ENCODE measurements at places on chromosomes 1 and 21. TPM values are rescaled to one million over a fixed set of nuclear protein-coding genes. Genes with fewer than 3 reads are reported as not detected.

Gene PTPRF
- polyA plus RNA-seq: 87.4 TPM

GRCh38 chr1:191685669-191686068 is 472.6 kb upstream of the RGS18 start:
- no peak overlapping the region for H3K4me3 ChIP-seq
- no peaks in the 10 kb centered on the region for H3K27me3 ChIP-seq
- H3K4me1 ChIP-seq: no peaks in the 10 kb centered on the region

Gene CCT3
- 113 TPM for polyA plus RNA-seq

DNA sequence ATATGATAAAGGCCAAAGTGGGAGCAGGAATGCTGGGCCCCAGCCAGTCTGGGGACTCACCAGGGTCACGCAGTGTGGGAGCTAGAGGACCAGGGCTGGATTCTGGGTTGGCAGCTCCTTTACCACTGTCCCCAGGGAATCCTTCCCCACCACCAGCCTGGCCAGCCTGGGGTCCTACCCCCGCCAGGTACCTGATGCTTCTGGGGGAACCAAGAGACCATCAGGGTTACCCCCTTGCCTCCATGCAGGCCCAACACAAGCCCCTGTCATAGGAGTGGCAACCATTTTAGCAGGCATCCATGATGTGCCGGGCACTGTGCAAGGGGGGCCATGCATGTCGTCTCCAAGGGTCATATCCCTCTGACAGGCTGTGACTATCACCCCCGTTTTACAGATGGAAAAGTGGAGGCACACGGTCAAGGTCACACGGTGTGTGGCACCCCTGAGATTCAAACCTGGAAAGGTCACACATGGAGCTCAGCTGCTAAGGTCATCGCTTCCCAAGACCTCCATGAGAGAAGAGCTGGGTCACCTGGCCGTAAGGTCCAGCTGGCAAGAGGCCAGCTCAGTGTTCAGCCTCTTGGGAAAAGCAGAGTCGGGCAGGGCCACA is 16.4 kb downstream of the RUNX3 start:
- no peaks in the 10 kb centered on the region for H3K27me3 ChIP-seq
- H3K36me3 ChIP-seq: no peaks in the 10 kb centered on the region
- H3K4me1 ChIP-seq: no peaks in the 10 kb centered on the region
- no peak for DNase-seq
- H3K4me3 ChIP-seq: no peak overlapping the region

Gene SLAMF9
- not detected for polyA plus RNA-seq

GRCh38 chr1:244952940-244953339 is 88.6 kb upstream of the HNRNPU start:
- DNase-seq: peak; percentile 89
- H3K36me3 ChIP-seq: no peaks in the 10 kb centered on the region
- H3K27me3 ChIP-seq: no peaks in the 10 kb centered on the region

Gene CLCA1
- polyA plus RNA-seq: 2,822 TPM

Gene HES2
- polyA plus RNA-seq: 1.1 TPM

DNA sequence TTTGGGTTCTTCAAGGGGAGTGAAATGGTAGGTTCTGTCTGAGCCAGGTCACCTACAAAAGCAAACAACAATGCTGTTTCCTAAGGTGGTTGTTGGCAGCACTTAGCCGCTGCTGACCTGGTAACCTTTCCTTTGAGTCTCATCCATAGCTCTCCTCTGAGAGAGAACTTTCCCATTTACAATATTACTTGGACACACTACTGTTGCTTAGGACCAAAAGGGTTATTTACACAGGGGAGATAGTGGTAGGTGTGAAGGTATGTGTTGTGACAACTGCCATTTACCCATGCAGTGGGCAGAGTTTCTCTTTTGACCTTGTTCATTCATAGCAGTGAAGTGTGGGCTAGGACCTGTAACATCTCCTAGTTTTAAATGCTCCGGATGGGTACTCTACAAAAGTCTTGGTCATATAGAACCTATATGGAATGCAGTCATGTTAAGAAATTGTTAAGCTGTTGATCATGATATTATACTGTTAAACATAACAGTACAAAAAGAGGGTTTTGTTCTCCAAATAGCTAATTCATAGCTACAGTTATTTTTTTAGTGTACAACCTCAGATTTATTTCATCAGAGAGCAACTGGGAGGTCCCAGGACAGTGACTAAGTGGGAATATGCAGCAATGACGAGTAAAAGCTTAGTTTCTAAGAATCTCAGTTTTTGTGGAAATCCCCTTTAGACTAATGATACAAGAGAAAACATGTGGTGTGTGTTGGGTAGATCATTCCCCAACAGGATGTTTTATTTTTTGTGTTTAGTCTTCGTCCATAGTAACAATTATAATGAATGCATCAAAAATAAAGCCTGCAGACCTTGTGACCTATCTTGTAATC is 219.7 kb downstream of the NFIA start:
- no peak for DNase-seq
- H3K4me1 ChIP-seq: no peaks in the 10 kb centered on the region
- H3K4me3 ChIP-seq: no peak overlapping the region
- H3K36me3 ChIP-seq: no peaks in the 10 kb centered on the region

Gene MAN1C1
- polyA plus RNA-seq: 0.67 TPM

GRCh38 chr1:194273660-194274059 is 1087.2 kb upstream of the B3GALT2 start:
- no peaks in the 10 kb centered on the region for H3K36me3 ChIP-seq
- no peaks in the 10 kb centered on the region for H3K4me1 ChIP-seq
- no peak overlapping the region for H3K4me3 ChIP-seq
- DNase-seq: no peak

Gene EFNA3
- polyA plus RNA-seq: 4.5 TPM

Gene S100A8
- 121 TPM for polyA plus RNA-seq

DNA sequence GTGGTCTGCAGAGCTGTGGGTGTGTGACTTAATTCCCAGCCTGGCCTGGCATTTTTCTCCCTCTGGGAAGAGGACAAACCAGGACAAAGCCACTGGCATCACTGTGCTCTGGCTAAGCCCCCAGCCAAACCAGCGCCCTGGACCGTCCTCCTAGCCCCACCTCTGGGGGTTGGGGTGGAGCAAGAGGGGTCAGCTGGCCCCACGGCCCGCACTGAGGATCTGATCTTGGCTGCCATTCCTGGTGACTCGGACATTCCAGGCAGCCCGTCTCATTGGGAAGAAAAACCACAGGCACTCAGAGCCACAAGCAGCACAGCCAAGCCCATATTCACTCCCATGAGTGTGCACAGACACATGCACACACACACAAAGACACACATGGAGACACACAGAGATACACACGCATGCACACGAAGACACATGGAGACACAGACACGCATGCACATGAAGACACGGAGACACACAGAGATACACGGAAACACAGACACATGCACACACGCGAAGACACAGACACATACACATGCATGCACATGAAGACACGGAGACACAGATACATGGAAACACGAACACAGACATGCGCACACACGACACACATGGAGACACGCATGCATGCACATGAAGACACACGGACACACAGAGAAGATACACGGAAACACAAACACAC is 2.3 kb upstream of the MXRA8 start:
- H3K4me1 ChIP-seq: peaks cover 47% of the 10 kb centered on the region
- no peaks in the 10 kb centered on the region for H3K27me3 ChIP-seq
- peaks cover 6% of the 10 kb centered on the region for H3K36me3 ChIP-seq

Gene ASAP3
- 2.2 TPM for polyA plus RNA-seq

GRCh38 chr1:218361298-218362065 is 16.3 kb downstream of the TGFB2 start:
- H3K4me3 ChIP-seq: no peak overlapping the region
- DNase-seq: no peak
- no peaks in the 10 kb centered on the region for H3K4me1 ChIP-seq

Gene GPATCH4
- polyA plus RNA-seq: 31.0 TPM

GRCh38 chr1:186295980-186296379 is 79.1 kb downstream of the TPR start:
- no peaks in the 10 kb centered on the region for H3K36me3 ChIP-seq
- H3K27ac ChIP-seq: no peak within 1 kb of the TSS
- H3K27me3 ChIP-seq: no peaks in the 10 kb centered on the region
- no peak within 1 kb of the TSS for H3K4me3 ChIP-seq
- no peak for DNase-seq

Gene MROH7
- 8.6 TPM for polyA plus RNA-seq

Gene PDC
- 0.28 TPM for polyA plus RNA-seq

Gene NFIA
- 9.7 TPM for polyA plus RNA-seq

Gene GREM2
- polyA plus RNA-seq: 1.7 TPM

- no peak overlapping the region for H3K27ac ChIP-seq
- no peaks in the 10 kb centered on the region for H3K4me1 ChIP-seq
- H3K36me3 ChIP-seq: peaks cover 14% of the 10 kb centered on the region
- no peak for DNase-seq
- no peak overlapping the region for H3K4me3 ChIP-seq
- no peaks in the 10 kb centered on the region for H3K27me3 ChIP-seq
These were observed 74.4 kb upstream of the SDC3 start for GRCh38 chr1:30982937-30983336.

Gene C1orf87
- not detected for polyA plus RNA-seq

DNA sequence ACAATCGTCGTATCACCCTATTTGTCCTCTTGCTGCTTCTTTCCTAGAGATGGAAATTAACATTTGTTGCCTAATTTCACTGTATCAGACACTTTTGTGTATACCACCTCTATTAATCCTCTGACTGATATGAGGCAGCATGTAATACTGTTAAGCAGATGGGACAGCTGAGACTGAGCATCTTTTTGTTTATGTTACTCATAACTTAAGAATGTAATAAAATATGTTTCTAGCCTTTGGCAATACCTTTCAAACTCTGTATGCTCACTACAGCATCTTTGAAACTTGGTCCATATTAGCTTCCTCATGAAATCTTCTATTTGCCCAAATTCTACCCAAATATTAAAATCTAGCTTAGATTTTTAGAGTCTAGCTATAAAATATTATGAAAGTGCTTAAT is 2.3 kb downstream of the OR14K1 start:
- no peaks in the 10 kb centered on the region for H3K4me1 ChIP-seq
- no peak for DNase-seq
- no peak overlapping the region for H3K27ac ChIP-seq
- no peaks in the 10 kb centered on the region for H3K36me3 ChIP-seq
- no peaks in the 10 kb centered on the region for H3K27me3 ChIP-seq

Gene COL6A1
- 85.7 TPM for polyA plus RNA-seq

Gene SPATA45
- polyA plus RNA-seq: not detected

DNA sequence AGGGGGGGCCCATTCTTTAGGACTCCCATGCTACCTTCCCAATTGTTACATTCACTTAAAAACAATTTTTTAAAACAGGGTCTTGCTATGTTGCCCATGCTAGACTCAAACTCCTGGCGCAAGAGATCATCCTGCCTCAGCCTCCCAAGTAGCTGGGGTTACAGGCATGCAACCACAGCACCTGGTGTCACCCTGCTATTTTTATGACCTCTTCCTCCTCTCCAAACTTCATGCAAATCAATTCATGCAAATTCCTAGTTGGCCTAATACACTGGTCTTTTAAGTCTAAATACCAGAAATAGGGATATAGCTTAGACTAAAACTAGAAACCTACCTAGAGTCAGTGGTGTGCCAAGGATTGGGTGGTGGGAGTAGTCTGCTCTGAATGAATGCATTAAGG is 30.1 kb downstream of the CDKN2C start:
- no peak overlapping the region for H3K4me3 ChIP-seq
- H3K4me1 ChIP-seq: no peaks in the 10 kb centered on the region
- no peak for DNase-seq
- H3K27me3 ChIP-seq: no peaks in the 10 kb centered on the region

Gene LCE3B
- not detected for polyA plus RNA-seq

- no peaks in the 10 kb centered on the region for H3K36me3 ChIP-seq
- H3K4me3 ChIP-seq: no peak overlapping the region
- H3K27me3 ChIP-seq: no peaks in the 10 kb centered on the region
- H3K4me1 ChIP-seq: no peaks in the 10 kb centered on the region
These were observed 22.1 kb downstream of the BCAS2 start for GRCh38 chr1:114559356-114559755.

Gene LHX8
- not detected for polyA plus RNA-seq

Data from small intestine (tissue), 16 donors.